Lung (tissue), 17 donors: ENCODE measurements at places on chromosomes 4 and X. TPM values are rescaled to one million over a fixed set of nuclear protein-coding genes. Genes with fewer than 3 reads are reported as not detected.

DNA sequence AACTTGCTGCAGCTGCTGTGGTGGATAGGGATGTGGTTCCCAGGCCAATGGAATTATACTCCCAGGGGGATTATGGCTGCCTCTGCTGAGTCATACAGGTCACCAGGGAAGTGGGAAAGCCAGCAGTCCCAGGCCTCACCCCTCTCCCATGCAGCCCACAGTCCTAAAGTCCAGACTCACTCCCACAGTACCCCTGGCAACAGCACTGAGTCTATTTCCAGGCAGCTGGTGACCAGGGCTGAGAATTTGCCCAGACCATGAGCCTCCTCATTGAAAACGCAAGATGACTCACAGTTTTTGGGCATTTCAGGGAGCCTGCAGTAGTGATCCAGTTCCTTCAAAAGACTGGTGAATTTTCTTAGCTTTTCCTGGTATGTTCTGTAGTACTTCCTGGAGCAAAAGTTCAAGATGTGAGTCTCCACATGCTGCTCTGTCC, 137.6 kb downstream of the NPNT start:
- H3K4me1 ChIP-seq, result no peaks in the 10 kb centered on the region
- no peak for DNase-seq
- no peaks in the 10 kb centered on the region for H3K27me3 ChIP-seq
- no peaks in the 10 kb centered on the region for H3K36me3 ChIP-seq

GRCh38 chrX:131812847-131813825, 210.0 kb upstream of the STK26 start:
- H3K4me3 ChIP-seq, result no peak overlapping the region
- peaks cover 3% of the 10 kb centered on the region for H3K27me3 ChIP-seq
- peak; percentile 94 for DNase-seq

The PLS3 gene
- total RNA-seq, result 138 TPM

GRCh38 chrX:46782034-46782433, 23.1 kb upstream of the SLC9A7 start:
- no peak for DNase-seq
- no peaks in the 10 kb centered on the region for H3K36me3 ChIP-seq
- no peak overlapping the region for H3K27ac ChIP-seq
- no peak overlapping the region for H3K4me3 ChIP-seq

- no peaks in the 10 kb centered on the region for H3K36me3 ChIP-seq
- H3K4me3 ChIP-seq, result no peak overlapping the region
- H3K27me3 ChIP-seq, result no peaks in the 10 kb centered on the region
- DNase-seq, result no peak
- no peak overlapping the region for H3K27ac ChIP-seq
These were observed 340.1 kb upstream of the NR3C2 start for GRCh38 chr4:148782284-148782683.

The VSIG4 gene
- 13.7 TPM for total RNA-seq

DNA sequence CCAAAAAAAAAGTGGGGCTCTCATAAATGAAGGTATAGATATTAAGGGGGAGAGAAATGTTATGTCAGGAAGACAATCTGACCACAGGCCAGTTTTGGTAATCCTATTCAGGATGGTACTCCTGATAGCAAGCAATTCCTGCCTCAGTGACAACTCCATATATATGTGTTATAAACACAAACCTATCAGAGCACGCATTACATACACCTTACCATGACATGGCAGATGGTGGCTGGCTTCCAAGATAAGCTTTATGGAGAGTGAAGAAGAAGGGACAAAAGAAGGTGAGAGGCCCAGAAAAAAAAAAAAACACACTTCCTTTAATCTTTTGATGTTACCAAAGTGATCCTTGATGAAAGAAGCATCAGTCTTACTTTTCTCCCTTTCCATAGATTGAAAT, 29.5 kb upstream of the KDR start:
- H3K4me1 ChIP-seq, result no peaks in the 10 kb centered on the region
- H3K27ac ChIP-seq, result no peak overlapping the region
- H3K27me3 ChIP-seq, result peaks cover 8% of the 10 kb centered on the region
- DNase-seq, result no peak
- H3K36me3 ChIP-seq, result no peaks in the 10 kb centered on the region

DNA sequence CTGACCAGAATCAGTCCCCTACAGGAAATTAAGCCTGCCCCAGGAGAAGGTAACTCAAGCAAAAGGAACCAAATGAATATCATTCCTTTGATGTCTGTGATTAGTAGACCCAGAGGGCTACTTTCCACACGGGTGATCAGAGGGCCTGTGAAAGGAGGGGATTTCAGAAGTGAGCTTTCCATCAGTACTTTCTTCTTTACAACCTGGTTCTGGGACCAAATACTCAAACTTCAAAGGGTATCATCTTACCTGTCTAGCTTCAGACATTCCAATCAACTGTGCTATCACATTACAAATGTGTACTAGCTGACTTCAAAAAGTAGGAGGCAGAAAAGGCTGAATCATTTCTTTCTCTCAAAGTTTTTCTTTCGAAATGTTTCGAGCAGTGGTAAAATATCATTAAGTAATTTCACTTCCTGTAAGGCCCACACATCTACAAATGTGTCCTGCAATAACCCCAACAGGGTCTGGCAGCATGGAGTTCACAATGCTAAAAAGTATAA, 23.9 kb downstream of the ACSL4 start:
- DNase-seq, result no peak
- H3K4me1 ChIP-seq, result peaks cover 2% of the 10 kb centered on the region
- peaks cover 8% of the 10 kb centered on the region for H3K27me3 ChIP-seq
- H3K36me3 ChIP-seq, result no peaks in the 10 kb centered on the region

- DNase-seq, result peak; percentile 76
- H3K36me3 ChIP-seq, result no peaks in the 10 kb centered on the region
- H3K4me3 ChIP-seq, result no peak overlapping the region
- H3K4me1 ChIP-seq, result no peaks in the 10 kb centered on the region
- no peak overlapping the region for H3K27ac ChIP-seq
These were observed 181.1 kb upstream of the WDFY3 start for GRCh38 chr4:85147481-85148076.

DNA sequence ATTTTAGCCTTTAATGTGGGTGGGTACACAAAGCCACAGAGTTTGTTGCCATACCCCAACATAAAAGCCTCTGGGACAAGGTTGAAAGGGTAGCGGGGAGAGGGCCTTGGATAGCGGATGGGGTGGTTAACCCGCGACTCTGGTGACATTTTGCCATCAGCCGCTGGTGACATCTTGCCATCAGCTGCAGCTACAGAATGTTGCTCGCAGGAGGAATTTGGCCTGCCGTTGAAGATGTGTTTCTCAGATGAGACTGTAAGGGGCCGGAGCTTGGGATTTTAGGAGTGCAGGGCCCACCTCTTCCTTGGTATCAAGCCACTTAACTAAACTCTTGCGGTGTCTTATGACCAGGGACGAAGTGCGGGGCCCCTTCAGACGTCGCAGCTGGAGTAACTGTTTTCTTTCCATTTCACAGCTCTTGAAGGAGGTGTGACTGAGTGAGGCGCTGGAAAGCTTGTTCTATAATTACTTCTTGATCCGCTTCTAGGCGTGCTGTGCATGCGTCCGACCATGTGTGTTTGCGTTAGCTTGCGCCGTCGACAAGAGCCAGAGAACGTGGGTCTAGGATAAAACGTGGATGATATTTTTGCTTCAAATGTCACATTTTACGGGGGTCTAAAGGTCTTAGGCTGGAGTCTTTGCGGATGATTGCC, 820 bp upstream of the RASL11B start:
- DNase-seq, result no peak
- H3K36me3 ChIP-seq, result no peaks in the 10 kb centered on the region
- H3K4me1 ChIP-seq, result peaks cover 25% of the 10 kb centered on the region
- no peaks in the 10 kb centered on the region for H3K27me3 ChIP-seq

The TCEANC gene
- 3.2 TPM for total RNA-seq

The DCAF8L2 gene
- not detected for total RNA-seq
